ENCODE measurements at places on chromosomes 13 and 19. TPM values are rescaled to one million over a fixed set of nuclear protein-coding genes. Genes with fewer than 3 reads are reported as not detected.
A peak's percentile ranks its signal among the peaks of the same experiment; 100 is the strongest.

GRCh38 chr19:5403968-5404640 lies 51.1 kb upstream of the ZNRF4 start:
- DNase-seq, result peak; percentile 53

GRCh38 chr19:6735181-6735911 lies 2.0 kb downstream of the GPR108 start:
- no peak for DNase-seq

DNA sequence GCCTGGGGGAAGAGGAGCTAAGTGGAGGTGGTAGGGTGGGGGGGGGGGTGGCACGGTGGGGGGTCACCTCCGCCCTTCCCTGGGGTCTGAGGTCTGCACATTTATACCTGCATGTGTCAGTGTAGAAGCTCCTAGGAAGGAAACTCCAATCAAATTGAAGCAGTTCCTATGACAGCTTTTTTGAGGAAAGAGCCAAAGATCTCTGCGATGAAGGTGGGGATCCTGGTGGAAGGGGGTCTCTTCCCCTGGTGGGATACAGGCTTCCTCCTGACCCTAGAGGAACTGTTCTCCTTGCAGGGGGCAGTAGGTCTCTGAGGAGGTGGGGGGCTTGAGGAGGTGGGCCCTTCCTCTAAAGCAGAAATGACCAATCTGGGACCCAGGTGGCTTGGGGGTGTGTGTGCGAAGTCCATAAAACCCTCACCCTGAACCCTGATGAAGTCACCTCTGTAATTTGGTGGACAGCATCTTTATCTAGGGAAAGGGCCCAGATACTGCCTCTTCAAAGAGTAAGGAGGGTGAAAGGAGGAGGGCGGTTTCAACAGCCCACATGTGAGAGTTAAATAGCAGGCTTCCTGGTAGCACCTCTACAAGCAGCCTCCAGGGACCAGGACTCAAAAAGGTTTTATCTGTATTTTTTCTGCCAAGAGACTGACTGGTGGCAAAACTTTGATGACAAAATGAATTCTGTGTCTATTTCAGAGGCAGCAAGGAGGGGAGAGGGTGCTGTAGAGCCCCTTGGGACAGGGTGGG lies 12.9 kb downstream of the RANBP3 start:
- no peak for DNase-seq

- DNase-seq, result no peak
Observed at GRCh38 chr19:35355791-35356460, 2.3 kb upstream of the FFAR3 start.

GRCh38 chr13:42102961-42103865 lies 54.8 kb downstream of the DGKH start:
- DNase-seq, result no peak

- peak; percentile 73 for DNase-seq
Observed at GRCh38 chr13:30371649-30372265, 50.5 kb upstream of the UBE2L5 start.

DNA sequence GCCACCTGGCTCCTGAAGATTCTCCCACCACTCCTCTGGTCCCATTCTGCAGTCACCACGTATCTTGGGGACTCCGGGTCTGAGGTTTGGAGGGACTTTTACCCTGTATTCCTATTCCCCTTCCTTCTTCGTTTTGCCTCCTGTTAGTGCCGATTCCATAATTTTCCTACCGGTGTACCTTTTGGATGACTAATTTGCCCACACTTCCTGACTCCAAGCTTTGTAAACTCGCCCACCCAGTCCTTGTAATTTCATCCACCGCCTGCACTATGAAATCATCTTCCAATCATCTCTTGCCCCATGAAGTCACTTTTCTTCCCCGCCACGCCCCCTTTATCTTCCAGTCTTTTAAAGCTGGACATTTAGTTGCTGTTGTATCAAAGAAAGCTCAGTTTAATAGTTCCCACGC lies 572 bp downstream of the UCHL3 start:
- peak; percentile 57 for DNase-seq

DNA sequence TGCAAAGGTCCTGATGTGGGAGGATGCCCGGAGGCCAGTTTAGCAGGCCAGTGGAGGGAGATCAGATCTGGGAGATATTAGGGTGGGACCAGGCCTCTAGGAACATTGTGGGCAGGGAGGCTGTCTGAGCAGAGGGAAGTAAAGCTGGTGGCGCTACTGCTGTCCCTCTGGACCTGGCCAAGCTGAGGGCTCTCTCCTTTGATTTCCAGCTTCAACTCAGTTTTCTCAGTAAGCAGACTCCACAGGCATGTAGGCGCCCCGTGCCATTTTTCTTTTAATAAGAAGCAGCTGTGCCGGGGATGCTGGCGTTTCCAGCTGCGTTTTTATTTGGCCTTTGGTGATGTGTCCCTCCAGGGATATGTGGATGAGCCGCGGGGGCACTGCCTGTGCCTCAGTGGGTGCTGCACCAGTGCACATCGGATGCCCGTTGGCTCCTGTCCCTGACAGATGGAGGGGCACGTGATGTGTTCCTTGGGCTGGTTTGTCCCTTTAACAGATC lies 6.7 kb downstream of the DNM2 start:
- DNase-seq, result no peak

The MYH14 gene
- 653 TPM for total RNA-seq

The TYK2 gene
- 104 TPM for total RNA-seq

The CEACAM4 gene
- 0.22 TPM for total RNA-seq

The THSD8 gene
- 3.2 TPM for total RNA-seq

The DCT gene
- total RNA-seq, result 0.08 TPM

The OR7C2 gene
- total RNA-seq, result not detected

The ZNF563 gene
- total RNA-seq, result 2.6 TPM

Measured in left colon (tissue), 2 donors.